ENCODE measurements at places on chromosomes 3 and 15. TPM values are rescaled to one million over a fixed set of nuclear protein-coding genes. Genes with fewer than 3 reads are reported as not detected.

CHD2 gene
- total RNA-seq = 128 TPM

RETNLB gene
- total RNA-seq = not detected

GOLGA8J gene
- not detected for total RNA-seq

PEAK1 gene
- 27.5 TPM for total RNA-seq

RLBP1 gene
- total RNA-seq = 1.3 TPM

TM6SF1 gene
- total RNA-seq = not detected

LYZL4 gene
- not detected for total RNA-seq

RPP25 gene
- 7.2 TPM for total RNA-seq

ADAMTS9 gene
- 32.1 TPM for total RNA-seq

FEZF2 gene
- 9.1 TPM for total RNA-seq

ABHD10 gene
- 41.3 TPM for total RNA-seq

PLA2G4F gene
- not detected for total RNA-seq

GMPPB gene
- total RNA-seq = 10.6 TPM

TMEM115 gene
- total RNA-seq = 28.0 TPM

P2RY1 gene
- total RNA-seq = 3.9 TPM

CACNA2D2 gene
- 9.5 TPM for total RNA-seq

KIF15 gene
- total RNA-seq = 83.4 TPM

CMTM8 gene
- total RNA-seq = 2.1 TPM

ADGRG7 gene
- total RNA-seq = not detected

FBXL22 gene
- total RNA-seq = 0.71 TPM

CILP gene
- 0.22 TPM for total RNA-seq

PCOLCE2 gene
- total RNA-seq = 32.5 TPM

FBXW12 gene
- 0.82 TPM for total RNA-seq

CHL1 gene
- total RNA-seq = 0.49 TPM

TGM5 gene
- total RNA-seq = not detected

RTP3 gene
- total RNA-seq = not detected

MESP2 gene
- not detected for total RNA-seq

NOX5 gene
- not detected for total RNA-seq

ITPKA gene
- 0.09 TPM for total RNA-seq

CYFIP1 gene
- 112 TPM for total RNA-seq

RBP2 gene
- not detected for total RNA-seq

RYK gene
- total RNA-seq = 99.5 TPM

RCN2 gene
- 358 TPM for total RNA-seq

PRRT3 gene
- 11.6 TPM for total RNA-seq

FBXO40 gene
- not detected for total RNA-seq

SMCO1 gene
- total RNA-seq = not detected

SLC6A11 gene
- total RNA-seq = 1.2 TPM

ACKR2 gene
- total RNA-seq = not detected

TRPM1 gene
- total RNA-seq = not detected

SLC22A13 gene
- total RNA-seq = 0.21 TPM

NEIL1 gene
- 11.2 TPM for total RNA-seq

MCTP2 gene
- total RNA-seq = 0.56 TPM

DNAJC13 gene
- total RNA-seq = 35.7 TPM

IGSF11 gene
- 4.1 TPM for total RNA-seq

JMJD7 gene
- total RNA-seq = 18.3 TPM

GOLGB1 gene
- 52.5 TPM for total RNA-seq

DNASE1L3 gene
- not detected for total RNA-seq

SEMA3F gene
- 14.5 TPM for total RNA-seq

IL16 gene
- total RNA-seq = 0.09 TPM

IMPG2 gene
- 0.03 TPM for total RNA-seq

PATL2 gene
- total RNA-seq = not detected

SRPRB gene
- 30.2 TPM for total RNA-seq

RTP4 gene
- not detected for total RNA-seq

RTP1 gene
- total RNA-seq = 0.43 TPM

EFHB gene
- 1.7 TPM for total RNA-seq

GHSR gene
- not detected for total RNA-seq

INSYN1 gene
- 0.17 TPM for total RNA-seq

TTBK2 gene
- total RNA-seq = 26.5 TPM

ZIC4 gene
- 0.25 TPM for total RNA-seq

All from neural progenitor cell (in vitro differentiated cells).